ENCODE measurements at places on chromosomes 2 and 18. TPM values are rescaled to one million over a fixed set of nuclear protein-coding genes. Genes with fewer than 3 reads are reported as not detected.

The TMEM200C gene
- total RNA-seq = 2.1 TPM

The BOK gene
- total RNA-seq = 47.5 TPM

The PRKAG3 gene
- not detected for total RNA-seq

The NPAS2 gene
- total RNA-seq = 16.6 TPM

- no peak for DNase-seq
- no peak overlapping the region for H3K27ac ChIP-seq
- no peaks in the 10 kb centered on the region for H3K27me3 ChIP-seq
- no peak overlapping the region for H3K4me3 ChIP-seq
Observed at GRCh38 chr2:129035992-129036391, 717.3 kb upstream of the HS6ST1 start.

GRCh38 chr2:219727771-219728429, 100.5 kb downstream of the SLC4A3 start:
- no peak overlapping the region for H3K4me3 ChIP-seq
- H3K4me1 ChIP-seq = no peaks in the 10 kb centered on the region
- DNase-seq = no peak
- H3K36me3 ChIP-seq = no peaks in the 10 kb centered on the region

DNA sequence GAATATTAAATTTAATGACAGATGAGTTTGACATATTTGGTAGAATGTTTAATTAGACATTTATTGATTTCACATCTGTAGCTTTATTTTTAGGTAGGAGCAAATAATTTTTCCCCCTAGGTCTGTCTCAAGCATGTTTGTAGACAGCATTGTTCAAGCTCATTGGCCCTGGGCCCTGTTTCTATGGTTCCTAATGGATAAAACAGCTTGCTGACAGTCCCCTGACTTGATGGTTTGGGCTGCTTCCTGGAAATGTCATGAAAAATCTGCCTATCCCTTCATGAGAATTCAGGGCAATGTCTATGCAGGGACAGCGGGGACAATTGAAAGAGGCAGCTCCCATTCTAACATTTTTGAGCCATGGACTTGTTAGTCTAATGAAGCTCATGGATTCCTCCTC, 14.6 kb upstream of the MEP1B start:
- H3K27me3 ChIP-seq = peaks cover 3% of the 10 kb centered on the region
- no peaks in the 10 kb centered on the region for H3K4me1 ChIP-seq
- no peak overlapping the region for H3K4me3 ChIP-seq
- H3K27ac ChIP-seq = no peak overlapping the region
- DNase-seq = no peak

GRCh38 chr2:33129263-33130053, 182.7 kb downstream of the LTBP1 start:
- no peak overlapping the region for H3K4me3 ChIP-seq
- DNase-seq = no peak
- H3K27ac ChIP-seq = no peak overlapping the region
- peaks cover 10% of the 10 kb centered on the region for H3K36me3 ChIP-seq

All from osteocyte (in vitro differentiated cells).